Stimulated activated memory B cell treated with anti-CD40 and anti-IgM and Interleukin-4, amounts not matched to agents 10 μg/mL and 1 μg/mL and 100 μg/mL, for 72 hours (primary cell): ENCODE measurements at places on chromosomes 5 and 9.

DNA sequence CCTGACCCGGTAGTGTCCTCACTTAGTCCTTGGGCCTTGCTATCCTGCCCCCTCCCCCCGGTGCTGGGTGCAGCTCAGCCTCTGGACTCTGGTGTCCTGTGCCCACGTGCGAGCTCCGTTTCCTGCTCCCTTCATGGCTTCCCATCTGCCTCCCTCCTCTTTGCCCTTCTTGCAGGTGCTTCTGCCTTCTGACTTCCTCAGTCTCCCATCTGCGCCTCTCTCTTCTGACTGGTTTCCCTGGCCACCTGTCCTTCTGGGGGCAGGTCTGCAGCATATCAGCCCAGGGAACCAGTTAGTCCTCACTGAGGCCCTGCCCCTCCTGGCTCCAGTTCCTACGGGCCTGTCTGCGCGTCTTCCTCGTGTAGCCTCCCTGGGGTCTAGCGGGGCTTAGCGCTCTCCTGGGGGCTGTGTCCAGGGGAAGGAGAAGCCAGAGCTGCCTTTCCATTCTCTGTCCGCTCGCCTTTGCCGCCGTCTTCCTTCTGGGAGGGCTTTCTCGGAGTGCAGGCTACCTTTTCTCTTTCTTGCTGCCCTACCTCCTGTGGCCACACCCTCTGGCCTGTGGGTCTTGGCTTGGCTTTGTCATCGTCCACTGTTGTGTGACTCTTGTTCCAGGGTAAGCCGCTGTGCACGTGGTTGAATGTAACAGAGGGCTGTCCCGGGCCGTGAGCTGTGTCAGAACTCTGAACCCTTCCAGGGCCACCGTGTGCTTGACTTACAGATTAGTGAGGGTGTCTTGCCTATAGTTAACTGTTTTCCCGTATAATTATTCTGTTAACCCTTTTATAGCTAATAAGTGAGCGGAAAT lies 51.8 kb downstream of the EHMT1 start:
- no peak for ATAC-seq

DNA sequence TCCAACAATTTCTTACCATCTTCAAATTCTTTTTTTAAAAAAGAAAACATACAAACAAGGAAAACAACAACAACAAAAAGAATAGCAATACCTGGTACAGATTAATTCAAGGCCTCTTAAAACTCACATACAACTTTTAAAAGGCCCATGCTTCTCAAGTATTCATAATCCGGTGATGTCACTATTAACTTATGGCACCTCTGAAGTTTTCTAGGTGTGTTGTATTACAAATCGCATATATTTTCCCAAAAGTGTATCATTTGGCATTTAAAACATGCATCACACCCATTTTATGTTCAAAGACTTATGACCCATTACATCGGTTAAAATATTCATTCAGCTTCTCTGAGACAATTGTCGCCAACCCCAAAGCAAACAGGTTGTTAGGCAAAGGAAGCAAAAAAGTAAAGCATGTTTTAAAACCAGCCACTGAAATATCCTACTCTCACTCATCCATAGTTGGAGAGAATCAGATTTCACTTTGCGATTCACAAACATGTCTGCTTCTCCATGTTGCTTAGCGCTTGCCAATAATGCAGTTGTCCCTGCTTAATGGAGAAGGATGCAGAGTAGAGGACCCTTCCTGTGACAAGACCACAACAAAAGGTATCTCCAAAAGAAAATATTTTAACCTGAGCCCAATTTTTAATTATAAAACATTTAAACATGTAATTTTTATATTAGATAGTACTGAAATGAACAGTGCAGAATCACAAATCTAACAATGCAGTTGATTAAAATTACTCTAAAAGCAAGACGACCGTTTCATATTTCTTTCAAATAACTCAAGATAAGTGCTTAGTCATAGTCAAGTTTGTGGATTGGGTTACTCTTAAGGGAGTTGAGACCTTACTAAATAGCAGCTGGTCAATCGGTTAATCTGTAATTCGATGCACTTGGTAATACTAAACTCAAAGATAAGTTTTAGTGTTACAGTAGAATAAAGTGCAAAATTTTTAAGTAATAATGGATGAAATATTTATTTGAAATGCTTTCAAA lies 1.6 kb downstream of the SKP1 start:
- no peak for ATAC-seq

DNA sequence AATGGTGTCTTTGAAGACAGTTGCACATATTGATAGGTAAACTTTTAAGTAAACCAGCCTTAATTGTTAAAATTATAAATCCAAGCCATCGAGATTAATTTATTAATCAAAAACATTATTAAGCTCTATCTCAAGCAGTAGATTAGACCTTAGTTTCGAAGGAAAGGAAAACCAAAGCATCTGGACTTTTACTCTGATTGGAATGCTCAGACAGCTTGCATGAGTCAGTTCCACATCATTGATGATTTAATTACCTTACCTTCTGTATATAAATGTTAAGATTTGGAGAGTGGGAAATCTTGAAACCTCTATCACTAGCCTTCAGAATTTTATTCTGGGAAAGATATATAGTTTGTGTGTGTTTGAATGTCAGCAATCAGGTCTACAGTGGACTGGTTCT lies 23.9 kb downstream of the DCP2 start:
- no peak for ATAC-seq

DNA sequence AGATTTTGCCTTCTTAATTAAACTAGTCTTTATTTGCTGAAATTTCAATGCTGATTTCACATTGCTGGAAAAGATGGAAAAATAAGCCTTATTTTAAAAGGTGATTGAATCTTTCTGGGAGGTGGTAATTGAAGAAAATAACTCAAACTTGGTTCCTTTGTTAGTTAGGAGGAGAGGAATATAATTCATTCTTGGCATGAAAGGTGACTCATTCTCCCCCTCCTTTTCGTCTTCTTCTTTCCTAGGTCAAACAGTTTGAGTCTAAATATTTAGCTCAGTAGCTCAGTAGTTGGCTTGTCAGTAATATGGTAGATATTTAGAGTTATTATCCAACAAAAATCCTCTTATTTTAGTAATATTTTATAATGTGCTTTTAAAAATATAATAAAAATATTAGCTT lies 353.9 kb upstream of the MEF2C start:
- no peak for ATAC-seq

- no peak for ATAC-seq
Measured at GRCh38 chr5:165460911-165461310, 1955.5 kb downstream of the MAT2B start.

DNA sequence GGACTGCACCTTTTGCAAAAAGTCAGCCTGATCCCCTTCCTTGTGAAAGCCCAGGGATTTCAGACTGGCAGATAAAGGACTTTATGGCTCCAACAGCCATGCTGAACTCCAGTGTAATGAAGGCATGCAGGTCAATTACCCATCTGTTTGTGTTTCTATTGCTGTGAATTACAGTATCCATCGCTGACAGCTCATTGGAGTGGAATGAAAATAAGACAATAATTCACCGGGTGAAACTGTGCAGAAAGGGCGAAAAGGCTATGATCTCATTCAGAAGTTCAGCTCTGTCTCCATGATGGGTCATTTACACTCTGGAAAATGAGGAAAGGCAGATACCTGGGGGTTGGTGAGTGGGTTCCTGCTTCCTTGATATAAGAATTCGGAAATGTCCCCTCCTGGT lies 148.0 kb downstream of the BRINP1 start:
- no peak for ATAC-seq

DNA sequence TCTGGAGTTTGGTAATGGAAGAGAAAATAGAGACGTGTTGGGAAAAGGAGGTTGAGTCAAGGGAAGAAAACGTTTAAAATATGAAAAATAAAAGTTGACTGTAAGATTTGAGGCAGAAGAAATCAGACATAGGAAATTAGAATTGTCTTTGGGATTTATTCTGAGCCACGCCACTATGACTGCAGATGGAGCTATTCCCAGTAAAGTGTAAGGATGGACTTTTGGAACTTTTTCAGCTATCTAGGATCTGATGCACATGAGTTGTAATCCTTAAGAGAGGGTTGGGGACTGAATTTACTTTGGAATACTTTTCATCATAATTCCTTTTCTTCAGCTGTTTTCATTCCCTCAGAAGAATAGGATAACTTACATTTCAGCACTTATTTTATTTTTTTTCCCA lies 336.7 kb downstream of the FAM170A start:
- no peak for ATAC-seq

- peak; percentile 44 for ATAC-seq
Measured at GRCh38 chr9:78565481-78565880, 268.6 kb downstream of the PSAT1 start.

DNA sequence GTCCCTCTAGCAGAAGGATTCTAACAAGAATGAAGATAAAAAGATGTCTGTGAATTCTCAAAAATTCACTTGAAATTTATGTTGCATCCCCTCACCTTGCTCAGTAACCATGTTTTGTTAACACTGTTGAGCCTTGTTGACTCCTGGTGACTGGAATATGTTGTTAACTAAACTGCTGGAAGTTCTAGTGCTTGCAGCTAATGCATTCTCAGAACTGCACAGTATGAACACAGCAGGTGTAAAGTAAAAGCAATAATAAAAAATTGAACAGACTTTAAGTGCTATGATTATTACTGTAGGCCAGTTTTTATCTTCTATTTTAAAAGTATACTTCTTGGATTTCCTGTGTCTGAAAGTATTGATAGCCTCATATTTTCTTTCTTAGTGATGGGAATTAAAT lies 388.7 kb upstream of the PTPRD start:
- ATAC-seq: no peak

DNA sequence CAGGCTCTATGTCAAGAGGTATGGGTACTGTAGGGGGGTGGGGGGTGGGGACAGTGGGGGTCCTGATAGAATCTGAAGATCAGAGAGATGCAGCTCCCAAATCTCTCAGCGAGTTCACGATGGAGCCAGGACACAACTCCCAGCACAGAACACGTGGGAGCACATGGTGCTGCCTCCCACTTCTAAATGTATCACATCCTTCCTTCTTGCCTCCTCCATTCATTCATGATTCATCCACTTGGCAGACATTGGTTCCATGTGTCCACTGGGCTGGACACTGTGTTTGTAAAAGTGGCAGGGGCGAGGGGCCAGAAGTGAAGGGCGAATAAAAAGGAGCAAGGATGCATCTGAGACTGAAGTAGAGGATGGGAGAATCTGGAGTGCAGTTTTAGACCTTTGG lies 33.9 kb downstream of the SH3TC2 start:
- no peak for ATAC-seq

- ATAC-seq: no peak
Measured at GRCh38 chr5:15441433-15442192, 58.4 kb upstream of the FBXL7 start.

DNA sequence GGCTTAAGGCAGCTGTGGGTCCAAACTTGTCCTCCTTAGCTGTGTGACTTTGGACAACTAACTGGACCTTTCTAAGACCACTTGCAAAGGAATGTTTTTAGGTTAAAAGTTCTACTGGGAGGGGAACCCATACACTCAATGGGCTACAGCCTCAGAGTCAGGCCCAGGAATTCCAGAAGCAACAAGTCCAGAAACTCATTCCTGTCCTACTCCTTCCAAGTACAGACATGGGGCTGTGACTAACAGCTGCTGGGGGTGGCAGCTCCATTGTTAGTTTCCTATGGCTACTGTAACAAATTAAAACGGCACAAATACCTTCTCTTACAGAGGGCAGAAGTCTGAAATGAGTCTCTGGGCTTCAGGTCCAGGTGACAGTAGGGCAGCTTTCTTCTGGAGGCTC lies 12.4 kb upstream of the AKNA start:
- no peak for ATAC-seq

DNA sequence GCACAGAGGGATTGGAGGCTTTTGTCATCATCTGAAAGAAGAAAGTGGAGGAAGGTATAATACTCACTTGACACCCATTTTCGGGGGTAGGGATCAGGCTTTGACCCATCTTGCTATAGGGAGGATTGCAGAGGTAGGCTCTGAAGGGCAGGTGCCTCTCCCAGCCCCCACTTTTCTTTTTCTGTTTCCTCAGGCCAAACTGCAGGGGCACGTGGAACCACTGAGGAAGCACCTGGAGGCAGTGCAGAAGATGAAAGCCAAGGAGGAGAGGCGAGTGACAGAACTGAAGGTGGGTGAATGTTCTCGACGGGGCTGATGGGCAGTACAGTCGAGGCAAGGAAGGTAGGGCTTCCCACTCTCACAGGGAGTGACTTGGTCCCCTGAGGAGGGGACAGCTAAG lies 7.5 kb downstream of the TRIM41 start:
- ATAC-seq: no peak

- ATAC-seq: no peak
Measured at GRCh38 chr9:91111876-91112275, 249.8 kb downstream of the AUH start.

DNA sequence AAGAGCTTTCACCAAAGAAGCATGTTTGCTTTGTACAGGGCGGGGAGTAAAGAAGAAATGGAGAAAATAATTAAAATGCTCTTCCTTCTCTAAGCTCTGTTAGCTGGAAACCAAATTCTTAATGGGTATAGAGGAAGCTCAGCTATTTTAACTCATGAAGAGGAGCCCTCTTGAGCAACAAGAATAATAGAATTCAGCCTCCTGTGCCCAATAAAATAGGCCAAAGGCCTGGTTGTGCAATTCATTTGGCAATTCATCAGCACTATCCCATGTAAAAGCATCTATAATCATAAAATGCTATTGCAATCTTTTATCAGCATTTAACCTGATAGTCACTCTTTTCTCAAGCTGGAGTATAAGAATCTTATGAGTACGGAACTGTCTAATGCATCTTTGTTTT lies 133.6 kb upstream of the CDH6 start:
- no peak for ATAC-seq

- ATAC-seq: no peak
Measured at GRCh38 chr5:170348137-170348633, 41.0 kb downstream of the KCNMB1 start.

GRCh38 chr5:109743041-109743531 lies 53.4 kb downstream of the MAN2A1 start:
- ATAC-seq: no peak

- ATAC-seq: no peak
Measured at GRCh38 chr5:149824120-149824519, 94.0 kb downstream of the PPARGC1B start.

- no peak for ATAC-seq
Measured at GRCh38 chr9:21286099-21286498, 19.0 kb downstream of the IFNA5 start.

DNA sequence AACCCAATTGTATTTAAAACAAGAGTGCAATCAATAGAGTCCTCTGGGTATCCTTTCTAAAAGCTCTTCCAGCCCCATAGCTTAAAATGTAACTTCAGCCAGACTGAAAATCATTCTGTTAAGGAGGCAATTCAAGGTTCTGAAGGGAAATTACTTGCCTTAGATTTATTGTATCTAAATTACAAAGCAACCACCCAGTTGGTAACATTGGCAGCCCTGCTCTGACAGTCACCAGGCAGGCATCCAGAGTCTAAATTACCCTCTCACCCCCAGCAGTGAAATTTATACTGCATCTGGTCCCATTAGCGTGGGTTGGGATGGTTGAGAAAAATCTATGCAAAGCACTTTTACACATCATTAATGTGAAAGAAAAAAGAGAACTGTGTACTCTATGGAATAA lies 514.7 kb downstream of the MTRR start:
- no peak for ATAC-seq

DNA sequence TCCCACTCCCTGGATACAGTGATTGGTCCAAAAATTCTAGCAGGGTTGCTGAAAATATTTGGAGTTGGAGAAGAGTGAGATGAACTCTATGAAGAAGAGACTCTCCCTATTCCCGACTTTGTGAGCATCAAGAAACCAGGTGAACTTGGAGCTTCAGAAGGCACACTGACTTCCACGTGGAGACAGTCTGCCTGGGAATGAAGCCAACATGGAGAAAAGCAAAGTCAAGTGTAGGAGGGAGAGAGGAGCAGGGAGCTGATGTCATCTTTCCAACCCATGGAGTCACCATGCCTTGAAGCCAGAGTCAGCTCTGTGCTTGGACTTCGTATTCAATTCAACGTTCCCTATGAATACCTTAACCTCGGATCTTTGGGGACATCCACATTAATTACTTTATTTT lies 125.1 kb downstream of the NPR3 start:
- no peak for ATAC-seq
